ENCODE measurements at places on chromosomes 6 and 20.
A peak's percentile ranks its signal among the peaks of the same experiment; 100 is the strongest.

- DNase-seq: no peak
Measured at GRCh38 chr6:80329496-80329895, 223.0 kb downstream of the BCKDHB start.

DNA sequence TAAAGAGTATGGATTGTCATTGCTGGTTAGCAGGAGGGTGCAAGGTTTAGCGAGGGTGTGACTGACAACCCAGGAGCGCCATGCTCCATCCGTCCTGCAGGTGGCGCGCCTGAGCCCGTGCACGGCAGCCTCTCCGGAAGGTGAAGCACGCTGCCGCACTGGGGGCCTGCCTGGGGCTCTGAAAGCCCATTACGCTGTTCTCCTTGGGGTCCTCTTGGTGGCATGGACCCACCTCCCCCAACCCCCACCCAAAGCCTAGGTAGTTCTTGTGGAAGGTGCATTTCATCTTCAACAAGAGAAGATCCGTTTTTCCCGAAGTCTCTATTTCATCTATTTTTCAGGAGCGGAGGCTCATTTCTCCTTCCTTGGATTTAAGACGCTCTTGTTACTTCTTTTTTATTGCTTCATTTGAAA lies 197.4 kb upstream of the KCNG1 start:
- peak; percentile 18 for DNase-seq

DNA sequence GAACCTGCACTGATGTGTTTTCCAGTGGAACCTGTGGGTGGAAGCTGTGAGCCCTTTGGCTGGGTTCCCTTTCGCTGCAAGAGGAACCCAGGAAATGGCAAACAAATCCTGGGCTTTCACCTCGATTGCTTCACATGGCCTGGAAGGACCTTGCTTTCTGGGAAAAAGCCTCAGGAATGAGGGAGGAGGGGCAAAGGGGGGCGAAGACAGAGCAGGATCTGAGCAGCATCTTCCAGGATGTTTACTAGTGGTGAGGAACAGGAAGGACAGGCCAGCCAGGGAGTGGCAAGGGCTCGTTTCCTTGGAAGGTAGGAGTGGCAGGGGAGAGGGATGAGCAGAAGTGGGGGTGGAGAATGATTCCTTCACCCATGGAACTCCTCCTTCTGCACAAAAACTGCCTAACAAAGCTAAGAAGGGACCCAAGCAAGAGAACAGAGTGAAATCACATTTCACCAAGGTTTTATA lies 5.9 kb downstream of the SLC2A10 start:
- peak; percentile 46 for DNase-seq

DNA sequence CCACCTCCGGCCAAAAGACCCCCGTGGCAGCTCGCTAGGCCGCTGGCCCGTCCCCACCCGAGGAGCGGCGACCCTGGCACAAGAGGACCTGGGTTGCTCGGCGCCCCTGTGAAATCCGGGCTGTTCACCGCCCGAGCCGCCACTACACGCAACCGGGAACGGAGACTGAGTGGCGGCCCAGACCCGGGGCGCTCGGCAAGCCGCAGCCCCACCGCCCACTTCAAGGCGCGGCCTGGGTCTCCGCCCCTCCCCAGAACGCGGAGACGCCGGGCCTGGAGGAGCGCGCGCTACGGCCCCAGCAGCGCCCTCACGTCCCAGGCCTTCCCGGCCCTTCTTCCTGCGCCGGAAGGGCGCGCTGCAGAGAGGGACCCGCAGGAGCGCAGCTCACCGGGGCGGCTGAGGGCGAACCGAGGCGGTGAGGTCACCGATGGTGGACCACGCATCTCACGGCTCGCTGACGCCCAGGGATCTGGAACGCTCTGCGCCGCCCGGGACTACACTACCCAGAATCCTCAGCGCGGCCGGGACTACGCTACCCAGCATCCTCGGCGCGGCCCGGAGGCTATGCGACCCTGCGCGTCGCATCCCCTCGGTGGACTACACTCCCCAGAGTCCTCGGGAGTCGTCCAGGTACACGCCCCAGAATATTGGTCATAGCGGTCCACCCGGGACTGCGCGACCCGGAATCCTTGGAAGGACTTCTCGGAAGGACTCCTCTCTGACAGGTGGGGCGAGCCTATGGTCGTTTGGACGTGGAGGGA lies at the start of gene ZNF337:
Gene ZNF337, minus strand, starts transcription at position 483 of the 761 bp plus-strand sequence. CDS start 10,436 bp downstream, outside the sequence.
- DNase-seq: peak; percentile 97

DNA sequence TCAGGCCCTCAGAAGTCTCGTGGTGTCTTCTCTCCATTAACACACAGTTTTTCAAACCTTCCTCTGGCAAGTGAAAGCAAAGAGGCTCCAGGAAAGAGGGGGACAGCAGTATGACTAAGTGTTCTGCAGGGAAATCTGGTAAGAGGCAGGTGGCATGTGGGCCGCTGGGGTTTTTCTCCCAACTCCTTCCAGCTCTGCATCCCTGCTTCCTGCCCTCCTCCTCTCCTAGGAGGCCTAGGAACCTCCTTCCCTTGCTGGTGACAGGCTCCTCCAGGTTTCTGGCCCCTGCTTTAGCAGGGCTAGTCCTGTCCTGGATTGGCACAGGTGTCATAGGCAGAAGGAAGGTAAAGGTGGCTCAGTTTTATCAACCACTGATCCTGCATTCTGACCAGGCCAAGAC lies 7.6 kb upstream of the ITCH start:
- no peak for DNase-seq

- no peak for DNase-seq
Measured at GRCh38 chr20:56797023-56797422, 167.9 kb downstream of the TFAP2C start.

GRCh38 chr6:23994013-23994412 lies 132.0 kb upstream of the NRSN1 start:
- no peak for DNase-seq

DNA sequence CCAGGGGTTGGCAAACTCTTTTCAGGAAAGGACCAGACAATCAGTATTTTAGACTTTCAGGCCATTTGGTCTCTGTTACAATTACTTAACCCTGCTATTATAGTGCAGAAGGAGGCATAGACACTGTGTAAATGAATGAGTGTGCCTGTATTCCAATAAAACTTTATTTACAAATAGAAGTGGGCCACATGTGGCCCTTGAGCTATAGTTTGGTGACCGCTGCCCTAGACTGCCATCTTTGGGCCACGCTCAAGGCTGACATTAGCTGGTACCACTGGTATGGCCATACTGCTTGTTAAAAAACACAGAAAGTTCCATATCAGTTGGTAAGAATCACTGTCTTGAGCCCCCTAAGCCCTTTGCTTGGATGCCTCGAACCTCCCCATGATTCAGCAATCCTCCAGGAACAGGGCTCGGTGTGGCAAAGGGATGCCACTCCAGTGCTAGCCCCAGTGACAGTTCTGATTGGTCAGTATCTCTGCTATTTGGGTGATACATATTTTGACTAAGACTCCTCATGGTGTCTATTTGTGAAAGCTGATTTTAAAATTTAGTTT lies 23.3 kb upstream of the SNRNP48 start:
- no peak for DNase-seq

DNA sequence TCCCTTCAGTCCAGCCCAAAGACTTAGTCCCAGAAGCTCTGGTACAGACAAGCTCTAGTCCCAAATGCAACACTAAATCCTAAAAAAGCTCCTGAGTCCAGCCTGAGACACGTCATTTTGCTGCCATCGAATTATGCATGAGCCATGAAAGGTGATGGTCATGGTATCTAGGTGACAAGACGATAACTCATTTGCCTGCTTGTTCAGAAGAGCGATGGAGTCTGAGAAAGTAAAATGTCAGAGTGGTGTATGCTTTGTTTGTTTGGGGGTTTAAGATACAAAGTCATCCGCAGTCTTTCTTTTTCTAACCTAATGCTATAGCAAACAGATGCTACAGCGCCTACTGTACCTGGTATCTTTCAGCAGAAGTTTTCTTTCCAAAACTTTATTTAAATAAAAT lies 54.7 kb downstream of the SLC23A2 start:
- no peak for DNase-seq

DNA sequence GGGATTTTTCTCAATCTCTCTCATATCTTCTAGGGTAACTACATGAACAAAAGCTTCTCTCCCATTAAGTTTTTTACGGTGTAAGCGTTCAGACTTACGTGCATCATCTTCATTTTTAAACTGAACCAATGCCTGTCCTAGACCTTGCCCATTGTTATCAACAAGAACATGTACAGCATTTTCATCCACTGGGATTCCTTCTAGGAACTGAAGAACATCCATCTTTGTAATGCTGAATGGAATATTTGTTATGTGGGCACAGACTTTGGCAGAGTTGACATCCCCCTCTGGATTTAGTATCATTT lies 11.3 kb downstream of the CPNE1 start:
- DNase-seq: no peak

DNA sequence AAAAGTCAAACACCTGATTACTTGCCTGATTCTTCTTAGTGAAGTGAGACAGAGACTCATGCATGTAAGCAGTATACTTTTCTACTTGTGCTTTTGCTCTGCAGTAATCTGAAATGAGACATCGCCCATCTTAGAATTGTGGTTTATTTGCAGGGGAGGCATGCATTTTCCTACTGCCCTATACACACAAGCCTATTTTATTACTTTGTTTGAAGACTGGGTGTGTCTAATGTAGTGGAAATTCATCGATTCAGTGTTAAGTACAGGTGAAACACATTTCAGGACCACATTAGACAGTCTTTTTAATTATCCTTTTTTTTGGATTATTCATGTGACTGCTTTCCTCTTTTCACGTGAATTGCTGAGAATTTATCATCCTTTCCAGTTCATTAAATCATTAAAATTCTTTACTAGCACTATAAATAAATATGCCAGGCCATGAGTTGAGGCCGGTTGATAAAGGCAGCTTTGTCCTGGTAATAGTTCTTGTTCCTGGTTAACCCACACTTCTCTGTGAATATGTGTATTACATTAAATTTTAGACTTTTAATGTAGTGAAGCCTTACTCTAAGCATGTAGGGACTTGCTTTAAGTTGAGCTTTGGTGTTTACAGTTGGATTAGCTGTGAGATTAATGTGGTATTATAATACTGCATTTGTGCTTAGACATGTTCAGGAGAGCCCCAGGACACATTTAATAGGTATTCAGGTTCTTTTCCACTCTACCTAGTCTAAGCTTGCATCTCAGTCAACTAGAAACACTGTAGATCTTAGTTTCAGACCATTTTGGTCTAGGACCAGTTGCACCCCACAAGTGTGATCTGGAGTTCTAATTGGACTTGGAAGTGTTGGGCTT lies 10.8 kb upstream of the BTBD3 start:
- no peak for DNase-seq

GRCh38 chr6:111157412-111157811 lies 70.1 kb downstream of the SLC16A10 start:
- DNase-seq: no peak

DNA sequence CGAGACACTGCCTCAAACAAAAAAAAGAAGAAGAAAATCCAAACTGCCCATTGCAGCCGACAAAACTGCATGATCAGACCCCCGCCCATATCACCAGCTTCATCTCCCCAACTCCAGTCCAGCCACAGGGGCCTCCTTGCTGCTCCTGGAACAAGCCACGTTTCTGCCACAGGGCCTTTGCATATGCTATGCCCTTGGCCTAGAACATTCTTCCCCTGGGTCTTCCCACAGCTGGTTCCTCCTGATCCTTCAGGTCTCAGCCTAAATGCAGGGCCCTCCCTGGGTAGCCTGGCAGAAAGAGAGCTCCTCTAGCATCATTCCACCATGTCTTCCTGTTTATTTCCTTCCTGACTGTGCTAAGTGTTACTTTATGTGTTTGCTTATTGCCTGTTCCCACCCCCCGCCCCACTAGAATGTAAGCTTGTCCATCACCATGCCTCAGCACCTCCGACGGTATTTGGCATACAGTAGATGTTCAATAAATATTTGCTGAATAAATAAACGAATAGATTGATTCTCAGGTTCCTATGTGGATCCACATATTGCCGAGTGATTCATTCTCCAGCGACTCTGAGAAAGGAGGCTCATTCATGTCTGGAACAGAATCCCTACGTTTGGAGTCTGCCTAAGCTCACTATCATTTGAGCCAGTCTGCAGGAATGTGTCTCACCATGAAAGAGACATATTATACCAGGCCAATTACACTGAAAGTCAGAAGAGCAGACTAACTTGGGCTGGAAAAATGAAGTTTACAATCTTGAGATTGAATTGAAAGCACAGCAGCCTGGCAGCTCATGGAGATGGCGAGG lies 56.1 kb downstream of the NFATC2 start:
- no peak for DNase-seq

- peak; percentile 37 for DNase-seq
Measured at GRCh38 chr6:114430534-114431124, 87.8 kb upstream of the HS3ST5 start.

GRCh38 chr20:7770578-7770977 lies 169.7 kb downstream of the HAO1 start:
- DNase-seq: no peak

- DNase-seq: no peak
Measured at GRCh38 chr6:35500782-35501181, 3.9 kb upstream of the TEAD3 start.

DNA sequence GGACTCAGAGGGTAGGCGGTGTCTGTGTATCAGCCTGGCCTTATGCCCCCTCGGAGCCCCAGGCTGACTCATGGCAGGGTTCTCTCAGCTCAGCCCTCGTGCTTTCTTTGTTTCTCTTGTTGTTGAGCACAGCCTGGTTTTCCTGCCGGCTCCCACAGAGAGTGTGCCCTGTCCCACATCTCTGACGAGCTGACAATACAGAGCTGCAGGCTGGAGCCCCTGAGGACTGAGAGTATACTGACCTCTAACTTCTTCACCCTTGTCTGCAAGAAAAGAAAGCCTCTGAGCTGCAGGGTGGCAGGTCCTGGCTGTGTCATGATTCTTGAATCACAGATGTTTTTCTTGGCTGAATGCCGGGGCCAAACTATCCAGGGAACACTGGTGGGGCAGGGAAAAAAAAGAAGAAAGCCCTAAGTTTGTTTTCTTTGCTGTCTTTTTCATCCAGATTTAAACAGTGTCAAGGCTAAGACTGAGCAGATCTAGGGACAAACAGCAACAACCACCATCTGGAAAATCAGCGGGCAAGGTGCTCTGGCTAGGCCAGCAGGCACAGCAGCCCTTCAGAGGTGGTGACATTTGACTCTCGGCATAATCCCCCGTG lies 63.3 kb upstream of the ZNF133 start:
- peak; percentile 82 for DNase-seq

DNA sequence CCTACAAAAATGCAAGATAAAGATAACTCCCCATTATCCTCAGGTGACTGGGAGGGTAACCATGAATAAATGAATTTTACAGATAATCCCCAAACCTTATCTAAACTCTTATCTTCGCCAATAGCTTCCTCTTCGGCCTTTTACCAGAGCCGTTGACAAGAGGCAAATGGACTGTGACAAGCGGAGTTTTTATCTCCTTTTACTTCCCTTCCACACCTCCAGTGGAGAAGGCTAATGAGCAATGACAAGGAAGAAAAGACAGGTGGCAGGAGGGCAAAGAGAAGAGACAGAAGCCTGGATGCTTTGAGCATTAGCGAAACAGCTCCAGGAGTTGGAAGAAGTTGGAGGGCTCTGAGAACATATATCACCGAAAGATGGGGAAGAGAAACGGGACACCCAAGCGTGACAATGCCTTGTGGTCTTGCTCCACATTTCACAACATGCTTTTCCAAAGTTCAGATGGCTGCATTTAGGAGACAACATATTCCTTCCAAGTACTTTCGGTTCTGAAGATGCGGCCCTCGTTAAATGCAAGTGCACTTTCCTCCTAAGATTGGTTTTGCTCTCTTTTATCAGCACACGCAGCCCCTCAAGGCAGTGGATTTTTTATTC lies 69.2 kb downstream of the PRDM1 start:
- no peak for DNase-seq
